Left ventricle myocardium superior (tissue), 1 donor: ENCODE measurements at places on chromosomes 3 and 15. TPM values are rescaled to one million over a fixed set of nuclear protein-coding genes. Genes with fewer than 3 reads are reported as not detected.

Gene ZCWPW2
- 3.1 TPM for total RNA-seq

Gene PSMA4
- 116 TPM for total RNA-seq

Gene ARL8B
- total RNA-seq: 62.0 TPM

Gene CXCR6
- total RNA-seq: 0.59 TPM

Gene TMPRSS7
- total RNA-seq: not detected
